HTR-8/SVneo (cell line): ENCODE measurements at places on chromosomes 13 and 19.

GRCh38 chr19:39417463-39418181 lies 5.2 kb downstream of the PLEKHG2 start:
- no peak for DNase-seq

DNA sequence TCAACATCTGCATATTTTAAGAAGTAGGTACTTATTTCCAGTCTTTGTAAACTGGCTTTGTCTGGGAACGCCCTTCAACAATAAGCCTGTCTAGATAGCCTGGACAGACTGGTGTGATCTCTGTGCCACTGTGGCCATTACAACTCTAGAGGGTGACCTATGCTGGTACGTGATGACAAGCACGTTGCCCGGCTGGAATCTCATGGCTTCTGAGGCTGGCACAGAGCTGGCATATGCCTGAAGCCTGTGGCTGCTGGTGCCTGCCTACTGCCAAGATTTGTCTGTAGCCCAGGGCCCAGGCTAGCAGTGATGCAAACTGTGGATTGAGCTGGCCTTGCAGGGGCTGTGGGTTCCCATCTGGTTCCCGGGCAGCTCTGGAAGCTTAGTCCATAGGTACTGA lies 34.0 kb downstream of the IGFL3 start:
- DNase-seq = no peak

- no peak for DNase-seq
Measured at GRCh38 chr19:56476093-56476492, 1.1 kb downstream of the ZNF667 start.

- no peak for DNase-seq
Measured at GRCh38 chr13:96824140-96824539, 170.1 kb downstream of the OXGR1 start.

DNA sequence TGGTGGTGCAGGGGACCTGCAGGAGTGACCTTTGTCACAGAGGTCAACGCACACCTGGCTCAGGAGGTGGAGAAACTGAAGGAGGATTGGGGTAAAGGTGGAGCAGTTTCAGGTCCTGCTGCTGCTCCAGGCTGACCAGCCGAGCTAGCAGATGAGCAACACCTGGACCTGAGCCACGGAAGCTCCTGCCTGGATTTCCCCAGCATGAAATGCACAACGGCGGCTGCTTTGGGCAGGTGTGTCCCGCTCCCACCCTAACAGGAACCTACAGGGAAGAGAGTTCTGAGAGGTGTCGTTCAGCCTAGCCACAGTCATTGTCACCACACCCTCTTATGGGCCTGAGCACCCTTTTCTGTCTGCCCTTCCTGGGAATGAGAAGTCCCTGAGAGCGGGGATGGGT lies 15.7 kb upstream of the CD177 start:
- DNase-seq = no peak

DNA sequence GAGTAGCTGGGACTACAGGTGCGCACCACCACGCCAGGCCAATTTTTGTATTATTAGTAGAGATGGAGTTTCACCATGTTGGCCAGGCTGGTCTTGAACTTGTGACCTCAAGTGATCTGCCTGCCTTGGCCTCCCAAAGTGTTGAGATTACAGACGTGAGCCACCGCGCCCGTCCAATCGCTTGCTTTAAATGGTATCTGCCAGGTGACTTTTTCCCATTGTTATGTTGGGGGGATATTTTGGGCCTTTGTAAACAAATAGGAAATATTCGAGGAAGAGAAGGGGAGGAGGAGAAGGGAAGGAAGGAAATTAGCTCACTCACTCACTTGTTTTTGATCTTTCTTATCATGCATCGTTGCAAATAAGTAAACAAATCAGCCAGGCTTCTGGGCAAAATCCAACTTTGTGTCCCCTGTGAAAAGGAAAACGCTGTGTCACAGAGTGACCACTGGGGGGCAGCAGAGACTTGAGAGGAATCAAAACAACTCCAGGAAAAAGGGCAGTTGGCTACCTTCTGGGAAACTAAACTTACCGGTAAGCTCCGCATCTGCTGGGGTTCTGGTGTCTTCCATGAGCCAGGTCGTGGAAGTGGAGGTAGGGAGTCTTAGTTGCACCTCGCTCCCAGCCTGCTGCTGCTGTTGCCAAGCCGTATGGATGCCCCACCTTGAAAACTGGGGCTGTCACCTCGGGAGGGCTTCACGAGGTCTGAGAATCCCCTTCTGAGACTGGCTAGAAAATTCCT lies 9.3 kb upstream of the RANBP3 start:
- DNase-seq = peak; percentile 63

DNA sequence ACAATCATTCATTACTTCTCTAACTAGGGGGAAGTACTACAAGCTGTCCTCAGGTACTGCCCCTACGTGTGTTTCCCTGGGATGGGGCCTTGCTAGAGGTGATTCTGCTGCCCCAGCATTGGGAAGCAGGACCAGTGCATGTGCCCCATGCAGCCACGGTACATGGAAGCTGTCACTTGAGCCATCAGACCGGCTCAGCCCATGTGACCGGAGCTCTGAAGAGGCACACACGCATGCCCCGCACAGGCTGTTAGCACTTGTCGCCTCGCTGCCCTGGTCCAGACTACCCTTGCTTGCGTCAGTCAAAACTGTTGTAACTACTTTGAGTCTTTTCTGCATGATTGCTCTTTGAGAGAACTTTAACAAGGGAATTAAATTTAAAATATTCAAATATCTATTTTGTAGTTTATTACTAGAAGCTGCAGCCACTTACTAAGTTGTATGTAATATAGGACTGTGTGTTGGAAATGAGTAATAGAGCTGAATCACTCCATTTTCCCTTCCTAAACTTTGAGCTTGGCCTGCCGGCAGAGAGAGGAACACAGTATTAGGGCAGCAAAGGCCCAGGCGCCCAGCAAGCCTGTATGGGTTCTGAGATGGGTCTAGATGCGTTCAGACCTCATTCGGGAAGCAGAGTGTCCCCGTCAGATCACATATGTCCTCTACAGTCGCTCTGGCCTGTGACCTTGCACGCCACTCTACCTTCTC lies 42.2 kb downstream of the DHRS12 start:
- DNase-seq = no peak

GRCh38 chr19:16084067-16084685 lies 7.9 kb downstream of the TPM4 start:
- DNase-seq = no peak

DNA sequence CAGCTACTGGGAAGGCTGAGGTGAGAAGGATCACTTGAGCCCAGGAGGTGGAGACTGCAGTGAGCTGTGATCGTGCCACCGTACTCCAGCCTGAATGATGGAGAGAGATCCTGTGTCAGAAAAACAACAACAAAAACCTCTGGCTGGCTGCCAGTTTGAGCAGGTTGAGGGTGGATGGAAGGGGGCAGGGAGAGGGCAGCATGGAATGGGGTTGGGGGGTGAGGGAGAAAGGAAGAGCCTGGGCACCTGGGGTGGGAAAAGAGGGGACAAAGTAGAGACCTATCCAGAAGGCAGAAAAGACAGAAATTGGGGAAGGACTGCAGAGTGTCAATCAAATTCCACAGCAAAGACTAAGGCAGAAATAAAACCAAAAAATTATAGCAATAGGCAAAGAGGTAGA lies 4.7 kb downstream of the SLC1A5 start:
- no peak for DNase-seq

GRCh38 chr19:38736413-38737280 lies 7.6 kb downstream of the CAPN12 start:
- peak; percentile 66 for DNase-seq

DNA sequence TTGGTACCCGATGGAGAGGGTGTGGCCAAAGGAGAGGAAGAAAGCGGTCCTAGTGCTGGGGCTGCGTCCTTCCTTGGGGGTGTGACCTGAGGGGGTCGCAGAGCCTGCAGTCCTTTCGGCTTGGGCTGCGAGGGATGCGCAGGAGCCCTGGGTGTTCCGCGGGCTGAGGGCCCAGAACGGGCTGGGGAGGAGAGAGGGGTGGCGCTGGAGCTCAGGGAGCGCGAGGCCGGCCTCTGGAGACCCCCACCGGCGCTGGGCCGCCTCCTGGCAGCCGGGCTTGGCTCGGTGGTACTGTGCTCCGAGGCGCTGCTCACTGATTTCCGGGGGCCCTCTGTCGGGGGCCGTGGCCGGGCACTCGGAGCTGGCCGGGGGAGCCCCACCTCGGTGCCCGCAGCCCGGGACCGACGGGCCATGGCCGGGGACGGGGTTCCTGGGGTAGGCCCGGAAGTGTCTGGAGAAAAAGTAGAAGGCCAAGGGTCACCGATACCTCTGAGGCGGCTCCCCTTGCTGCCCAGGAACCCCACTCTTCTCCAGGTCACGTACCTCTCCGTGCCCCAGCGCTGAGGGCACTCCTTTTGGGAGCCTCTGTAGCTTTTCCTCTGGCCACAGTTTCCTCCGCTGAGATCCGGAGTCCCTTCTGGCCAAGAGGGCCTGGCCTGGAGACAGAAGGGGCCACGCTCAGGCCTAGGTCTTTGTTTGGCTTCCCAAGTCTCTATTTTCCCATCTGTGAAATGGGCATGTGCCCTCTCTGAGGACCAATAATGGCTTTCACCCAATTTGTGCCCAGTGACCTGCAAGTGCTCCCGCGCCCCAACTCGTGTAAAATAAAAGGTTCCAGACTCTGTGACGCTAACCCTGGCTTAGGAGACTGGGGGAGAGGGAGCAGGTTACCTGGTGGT lies 1.6 kb downstream of the PRR36 start:
- DNase-seq = no peak

DNA sequence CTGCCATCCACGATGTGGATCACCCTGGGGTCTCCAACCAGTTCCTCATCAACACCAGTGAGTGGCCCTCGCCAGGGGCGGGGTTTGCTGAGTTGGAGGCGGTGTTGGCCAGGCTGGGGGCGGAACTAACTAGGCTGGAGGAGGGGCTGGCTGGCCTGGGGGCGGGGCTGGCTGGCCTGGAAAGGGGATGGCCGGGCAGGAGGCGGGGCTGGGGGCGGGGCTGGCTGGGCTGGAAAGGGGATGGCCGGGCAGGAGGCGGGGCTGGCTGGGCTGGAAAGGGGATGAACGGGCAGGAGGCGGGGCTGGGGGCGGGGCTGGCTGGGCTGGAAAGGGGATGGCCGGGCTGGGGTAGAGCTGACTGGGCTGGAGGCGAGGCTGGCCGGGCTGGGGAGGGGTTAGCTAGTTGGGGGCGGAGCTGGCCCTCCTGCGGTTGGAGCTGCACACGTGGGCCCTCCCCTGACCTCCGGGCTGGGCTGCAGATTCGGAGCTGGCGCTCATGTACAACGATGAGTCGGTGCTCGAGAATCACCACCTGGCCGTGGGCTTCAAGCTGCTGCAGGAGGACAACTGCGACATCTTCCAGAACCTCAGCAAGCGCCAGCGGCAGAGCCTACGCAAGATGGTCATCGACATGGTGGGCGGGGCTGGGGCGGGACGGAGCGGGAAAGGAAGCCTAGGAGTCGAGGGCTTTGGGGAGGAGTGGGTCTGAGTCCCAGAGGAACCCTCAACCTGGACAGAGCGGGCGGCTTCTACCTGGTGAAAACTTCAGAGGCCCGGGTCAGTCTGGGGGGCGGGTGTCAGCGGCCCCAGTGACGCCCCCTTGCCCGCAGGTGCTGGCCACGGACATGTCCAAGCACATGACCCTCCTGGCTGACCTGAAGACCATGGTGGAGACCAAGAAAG lies 41.0 kb downstream of the PDE4A start:
- peak; percentile 86 for DNase-seq

DNA sequence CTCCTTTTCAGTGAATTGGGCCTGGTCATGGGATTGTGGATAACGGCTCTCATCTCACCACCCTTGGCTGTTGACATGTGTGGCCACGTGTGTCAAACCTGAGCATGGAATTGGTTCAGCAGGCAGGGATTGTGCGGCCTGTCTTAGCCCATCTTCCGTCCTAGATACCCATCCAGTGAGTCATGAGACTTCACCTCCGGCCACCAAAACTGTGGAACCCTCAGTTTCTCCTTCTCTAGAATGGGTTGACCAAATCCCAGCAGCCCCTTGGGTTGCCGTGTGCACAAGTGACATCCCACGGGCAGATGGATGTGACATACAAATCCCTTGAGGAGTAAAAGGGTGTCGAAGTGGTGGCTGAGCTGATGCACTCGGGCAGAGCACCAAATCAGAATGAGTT lies 6.7 kb downstream of the GGN start:
- DNase-seq = no peak

- DNase-seq = no peak
Measured at GRCh38 chr19:5445561-5446055, 9.6 kb upstream of the ZNRF4 start.

DNA sequence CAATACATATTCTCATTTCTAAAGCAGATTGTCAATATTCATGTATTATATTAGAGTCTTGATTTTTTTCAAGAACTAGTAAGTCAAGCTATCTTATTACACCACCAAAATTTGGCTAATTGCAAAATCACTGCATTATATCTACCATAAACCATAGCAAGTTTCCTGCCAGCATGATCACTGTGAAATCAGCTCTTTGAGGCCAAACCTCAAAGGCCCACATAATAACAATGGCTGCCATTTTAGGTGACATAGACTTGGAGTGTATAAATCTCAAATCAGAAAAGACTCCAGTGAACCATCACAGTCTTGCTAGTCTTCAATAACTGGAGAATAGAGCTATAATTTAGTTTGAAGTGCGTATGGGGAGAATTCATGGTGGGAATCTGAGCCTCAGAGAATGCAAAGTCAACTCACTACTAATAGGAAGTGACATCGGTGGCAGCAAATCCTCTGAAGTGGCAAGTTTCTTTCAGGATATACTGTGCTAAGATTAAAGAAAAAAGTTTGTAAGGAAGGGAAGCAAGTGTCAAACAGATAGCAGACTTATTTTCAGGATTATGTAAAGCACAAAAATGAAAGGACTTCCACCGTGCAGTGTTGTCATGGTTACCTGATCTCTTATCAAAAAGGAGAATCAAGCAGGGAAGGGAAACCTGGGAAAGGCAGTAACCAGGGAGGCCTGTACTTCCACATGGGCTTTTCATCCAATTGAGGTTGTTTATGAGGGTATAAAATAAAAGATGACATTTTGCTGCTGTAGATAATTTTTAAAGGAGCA lies 117.4 kb upstream of the FNDC3A start:
- DNase-seq = no peak

DNA sequence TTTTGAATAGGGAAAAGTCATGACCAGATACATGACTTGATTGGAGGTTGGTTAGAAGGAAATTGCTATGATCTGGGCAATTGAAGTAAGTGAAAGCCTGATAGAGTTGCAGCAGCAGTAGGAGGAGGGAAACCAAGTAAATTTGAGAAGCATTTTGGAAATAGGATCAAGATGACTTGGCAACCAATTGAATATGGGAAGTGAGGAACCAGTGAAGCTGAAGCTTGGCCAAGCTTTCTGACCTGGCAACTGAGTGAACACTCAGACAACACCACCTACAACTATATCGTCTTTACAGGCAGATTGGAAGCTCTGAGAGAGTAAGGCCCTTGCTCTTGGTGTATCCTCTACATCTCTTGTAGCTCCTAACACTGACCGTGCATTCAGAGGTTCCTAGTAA lies 16.2 kb upstream of the KATNAL1 start:
- DNase-seq = no peak
